ENCODE measurements at places on chromosomes 1 and 21.

DNA sequence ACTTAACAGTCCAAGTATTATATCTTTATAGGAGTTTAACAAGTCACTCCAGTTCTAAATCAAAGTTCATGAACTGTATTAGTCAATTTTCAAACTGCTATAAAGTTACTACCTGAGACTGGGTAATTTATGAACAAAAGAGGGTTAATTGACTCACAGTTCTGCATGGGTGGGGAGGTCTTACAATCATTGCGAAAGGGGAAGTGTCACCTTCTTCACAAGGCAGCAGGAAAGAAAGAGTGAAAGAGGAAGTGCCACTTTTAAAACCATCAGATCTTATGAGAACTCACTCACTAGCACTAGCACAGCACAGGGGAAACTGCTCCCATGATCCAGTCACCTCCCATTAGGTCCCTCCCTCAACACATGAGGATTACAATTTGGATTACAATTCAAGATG lies 70.0 kb downstream of the CLCA4 start:
- no peak for DNase-seq

- no peak for DNase-seq
These were observed 365.2 kb downstream of the DSCAM start for GRCh38 chr21:40481764-40482163.

- no peak for DNase-seq
These were observed 75.4 kb downstream of the MDM4 start for GRCh38 chr1:204591473-204592090.

- DNase-seq, result no peak
These were observed 18.6 kb downstream of the DYRK3 start for GRCh38 chr1:206653715-206654459.

DNA sequence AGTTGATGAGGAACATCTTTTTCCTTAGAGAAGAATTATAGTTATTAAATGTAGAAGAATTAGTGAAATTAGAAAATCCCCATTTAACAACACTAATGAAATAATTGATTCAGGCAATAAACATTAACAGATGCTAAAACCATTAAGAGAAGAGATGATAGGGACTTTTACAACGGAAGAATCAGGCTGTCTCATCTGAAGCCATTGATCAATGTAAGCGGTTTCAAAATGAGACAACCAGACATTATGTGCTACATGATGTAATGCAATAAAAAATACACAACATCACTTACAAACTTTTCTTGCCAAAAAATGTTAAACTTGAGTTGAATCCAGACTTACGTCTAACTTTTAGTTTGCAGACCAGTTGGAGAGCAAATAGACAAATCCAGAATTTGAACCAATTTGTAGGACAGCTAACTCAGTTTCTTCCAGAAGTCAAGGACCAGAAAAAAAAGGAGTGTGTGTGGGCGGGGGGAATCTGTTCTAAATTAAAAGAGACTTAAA lies 165.4 kb upstream of the DPT start:
- DNase-seq, result no peak

- no peak for DNase-seq
These were observed 15.8 kb upstream of the RGS13 start for GRCh38 chr1:192620071-192620635.

DNA sequence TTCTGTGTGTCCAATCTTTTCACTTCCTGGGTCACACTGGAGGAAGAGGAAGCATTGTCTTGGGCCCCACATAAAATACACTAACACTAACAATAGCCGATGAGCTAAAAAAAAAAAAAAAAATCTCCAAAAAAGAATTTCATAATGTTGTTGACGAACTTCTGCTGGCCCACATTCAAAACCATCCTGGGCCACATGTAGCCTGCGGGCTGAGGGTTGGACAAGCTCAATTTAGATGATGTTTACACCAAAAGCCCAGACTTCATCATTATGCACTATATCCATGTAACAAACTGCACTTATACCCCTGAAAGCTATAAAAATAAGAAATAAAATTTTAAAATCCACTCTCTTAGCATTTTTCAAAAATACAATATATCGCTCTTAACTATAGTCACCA lies 187.8 kb upstream of the PTBP2 start:
- no peak for DNase-seq

GRCh38 chr1:171480035-171480434 lies 5.3 kb upstream of the PRRC2C start:
- DNase-seq, result no peak

DNA sequence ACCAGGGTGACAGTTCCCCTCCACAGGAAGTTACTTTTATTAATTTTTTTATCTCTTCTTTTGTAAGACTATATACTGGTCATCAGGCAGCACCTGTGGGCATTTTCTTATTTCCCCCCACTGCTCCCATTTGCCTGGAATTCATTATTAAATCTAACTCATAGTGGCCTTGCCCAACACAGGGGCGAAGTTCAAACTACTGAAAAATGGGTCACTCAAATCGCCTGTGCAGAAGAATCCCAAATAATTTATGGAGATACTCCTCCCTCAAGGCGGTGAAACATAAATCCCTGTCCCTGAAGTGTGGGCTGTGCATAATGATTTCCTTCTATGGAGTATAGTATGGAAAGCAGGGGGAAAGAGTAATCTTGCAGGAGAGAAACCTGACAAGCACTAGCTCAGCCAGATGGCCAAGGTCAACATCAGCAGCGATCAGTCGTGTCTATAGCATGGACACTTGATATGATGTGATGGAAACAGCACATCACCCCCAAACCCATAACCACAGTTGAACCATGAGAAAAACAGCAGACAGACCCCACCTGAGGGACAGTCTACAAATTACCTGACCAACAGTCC lies 7.9 kb downstream of the CAMK2N1 start:
- no peak for DNase-seq

DNA sequence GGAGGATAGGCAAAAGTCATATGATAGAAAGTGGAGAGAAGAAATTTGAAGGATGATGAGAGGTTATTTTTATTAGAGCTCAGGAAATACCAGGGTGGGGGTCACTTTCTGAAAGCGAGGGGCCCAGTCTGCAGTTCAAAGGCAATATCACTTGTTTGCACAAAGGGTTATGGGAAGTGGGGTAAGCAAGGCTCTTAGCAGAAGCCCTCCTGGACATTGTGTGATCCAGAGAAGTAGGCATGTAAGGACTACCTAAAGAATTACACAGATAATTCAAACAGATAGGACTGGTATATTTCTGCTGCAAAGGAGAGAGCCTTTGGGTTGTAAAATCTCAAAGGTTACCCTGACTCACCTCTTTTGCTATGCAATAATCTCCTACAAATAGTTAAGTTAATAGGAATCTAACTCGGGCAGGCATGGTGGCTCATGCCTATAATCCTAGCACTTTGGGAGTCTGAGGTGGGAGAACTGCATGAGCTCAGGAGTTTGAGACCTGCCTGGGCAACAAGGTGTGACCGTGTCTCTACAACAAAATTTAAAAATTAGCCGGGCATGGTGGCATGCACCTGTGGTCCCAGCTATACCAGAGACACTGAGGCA lies 25.2 kb upstream of the PRRC2C start:
- DNase-seq, result no peak
